ENCODE measurements at places on chromosomes 4 and X. TPM values are rescaled to one million over a fixed set of nuclear protein-coding genes. Genes with fewer than 3 reads are reported as not detected.

GRCh38 chr4:155891058-155891457, 12.4 kb upstream of the TDO2 start:
- H3K27ac ChIP-seq: no peak overlapping the region
- H3K4me3 ChIP-seq: no peak overlapping the region
- no peaks in the 10 kb centered on the region for H3K27me3 ChIP-seq
- H3K4me1 ChIP-seq: no peaks in the 10 kb centered on the region
- DNase-seq: no peak

The EDA gene
- total RNA-seq: 0.57 TPM

DNA sequence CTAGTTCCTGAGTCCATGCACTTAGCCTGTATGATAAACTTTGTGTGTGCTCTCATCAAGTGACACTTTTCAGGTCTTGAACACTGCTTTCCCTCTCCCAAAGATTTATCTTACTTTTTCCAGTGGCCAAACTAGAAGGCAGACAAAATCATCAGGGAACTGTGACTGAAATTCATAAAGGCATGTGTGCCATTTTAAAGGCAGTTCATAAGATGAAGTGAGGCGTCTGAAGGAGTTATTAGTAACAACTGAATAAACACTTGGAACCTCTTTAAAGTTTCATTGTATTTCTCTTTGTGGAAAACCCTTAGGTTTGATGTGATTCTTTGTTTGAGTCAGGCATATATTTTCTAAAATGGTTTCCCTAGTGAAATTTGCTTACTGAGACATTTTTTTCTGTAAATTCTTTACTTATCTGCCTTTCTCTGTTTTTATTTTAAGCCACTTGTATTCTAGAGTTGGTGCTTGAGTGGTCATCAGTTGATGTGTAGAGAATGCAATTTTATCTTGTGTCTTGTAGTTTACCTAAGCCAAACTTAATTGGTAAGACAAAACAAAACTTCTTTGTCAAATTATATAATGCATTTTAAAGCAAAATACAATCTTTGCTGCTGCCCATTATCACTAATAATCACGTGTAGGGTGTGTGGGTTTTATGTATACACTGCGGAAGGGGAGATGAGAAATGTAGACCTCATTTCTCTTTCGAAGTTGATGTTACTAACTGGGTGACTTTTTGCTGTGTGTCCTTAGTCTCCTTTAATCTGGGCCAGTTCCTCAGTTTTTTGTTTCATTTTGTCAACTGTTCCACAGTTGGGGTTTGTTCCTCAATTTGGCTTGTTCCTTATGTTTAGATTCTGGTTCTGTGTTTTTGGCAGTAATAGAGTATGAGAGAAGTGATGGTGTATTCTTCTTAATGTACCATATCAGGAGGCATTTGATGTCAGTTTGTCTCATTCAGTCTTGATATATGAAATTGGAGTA, 56.8 kb downstream of the RBPJ start:
- H3K4me1 ChIP-seq: peaks cover 60% of the 10 kb centered on the region
- DNase-seq: no peak
- H3K27me3 ChIP-seq: no peaks in the 10 kb centered on the region
- H3K4me3 ChIP-seq: peak overlapping the region; percentile 5

DNA sequence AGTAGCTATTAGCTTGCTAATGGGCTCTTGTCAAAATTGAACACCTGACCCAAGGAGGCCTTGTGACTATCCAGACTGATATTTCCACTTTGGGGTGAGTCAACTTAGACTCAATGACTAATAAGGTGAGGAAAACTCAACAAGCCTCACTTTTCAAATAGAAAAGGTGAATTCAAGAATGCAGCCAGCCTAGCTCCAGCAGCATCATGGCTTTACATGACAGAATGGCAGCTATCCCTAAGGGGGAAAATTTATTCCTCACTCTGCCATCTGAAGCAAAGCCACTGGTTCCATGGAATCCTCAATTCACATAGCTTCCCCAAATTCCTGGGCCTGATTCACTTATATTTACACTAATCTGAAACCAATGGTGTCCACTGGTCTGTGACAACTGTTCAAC, 29.1 kb upstream of the RAB9B start:
- H3K27me3 ChIP-seq: no peaks in the 10 kb centered on the region
- no peaks in the 10 kb centered on the region for H3K4me1 ChIP-seq
- no peak overlapping the region for H3K27ac ChIP-seq
- no peak overlapping the region for H3K4me3 ChIP-seq
- no peaks in the 10 kb centered on the region for H3K36me3 ChIP-seq
- no peak for DNase-seq

DNA sequence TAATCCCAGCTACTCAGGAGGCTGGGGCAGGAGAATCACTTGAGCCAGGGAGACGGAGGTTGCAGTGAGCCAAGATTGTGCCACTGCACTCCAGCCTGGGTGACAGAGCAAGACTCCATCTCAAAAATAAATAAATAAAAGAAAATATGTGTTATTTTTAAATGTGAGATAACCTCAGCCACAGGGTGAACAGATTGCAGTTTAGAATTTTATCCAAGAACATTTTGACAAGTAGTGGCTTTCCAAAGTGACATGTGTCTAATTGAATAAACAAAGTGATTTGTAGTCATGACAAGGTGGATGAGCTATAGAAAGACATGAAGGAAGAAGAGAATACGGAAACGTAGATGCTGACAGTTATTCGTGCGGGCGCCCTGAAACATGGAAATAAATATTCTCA, 176.1 kb downstream of the DCTD start:
- H3K4me3 ChIP-seq: no peak overlapping the region
- H3K27ac ChIP-seq: no peak overlapping the region
- no peaks in the 10 kb centered on the region for H3K27me3 ChIP-seq
- no peak for DNase-seq

DNA sequence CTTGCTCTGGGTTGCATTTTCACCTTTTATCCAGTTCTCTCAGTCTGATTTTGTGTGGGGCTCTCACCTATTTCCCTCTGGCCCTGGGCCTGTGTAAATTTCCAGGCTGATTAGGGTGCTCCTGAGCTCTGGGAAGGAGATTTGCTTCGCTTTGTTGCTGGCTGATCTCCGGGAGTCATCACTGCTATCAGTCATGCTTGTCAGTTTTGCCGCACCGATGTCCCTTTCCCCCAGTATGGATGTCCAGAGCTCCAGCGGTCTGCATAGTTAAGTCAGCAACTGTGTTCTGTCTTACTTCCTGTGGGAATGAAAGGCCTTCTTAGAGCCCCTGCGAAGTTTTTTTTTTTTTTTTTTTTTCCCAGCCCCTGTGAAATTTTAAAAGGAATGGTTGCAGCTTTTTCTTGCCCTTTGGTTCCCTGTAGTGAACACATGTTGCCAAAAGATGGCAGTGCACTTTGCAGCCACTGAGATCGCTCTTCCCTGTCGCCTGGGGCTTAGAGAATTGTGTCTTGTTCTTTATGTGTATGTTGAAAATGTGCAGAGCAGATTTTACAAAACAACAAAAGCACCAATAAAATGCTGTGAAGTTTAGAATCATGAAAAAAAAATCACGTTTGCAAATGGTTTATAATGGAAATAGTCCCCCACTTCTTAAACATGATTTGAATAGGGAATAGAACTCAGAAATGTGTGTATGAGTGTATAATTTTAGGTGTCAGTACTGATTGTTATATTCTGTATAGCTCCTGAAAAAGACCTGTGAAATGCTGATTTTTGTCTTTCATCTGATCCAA, 109.1 kb upstream of the SLC4A4 start:
- no peak for DNase-seq
- H3K27me3 ChIP-seq: peaks cover 9% of the 10 kb centered on the region
- H3K4me1 ChIP-seq: no peaks in the 10 kb centered on the region
- no peaks in the 10 kb centered on the region for H3K36me3 ChIP-seq
- H3K27ac ChIP-seq: no peak overlapping the region

The ERAS gene
- not detected for total RNA-seq

DNA sequence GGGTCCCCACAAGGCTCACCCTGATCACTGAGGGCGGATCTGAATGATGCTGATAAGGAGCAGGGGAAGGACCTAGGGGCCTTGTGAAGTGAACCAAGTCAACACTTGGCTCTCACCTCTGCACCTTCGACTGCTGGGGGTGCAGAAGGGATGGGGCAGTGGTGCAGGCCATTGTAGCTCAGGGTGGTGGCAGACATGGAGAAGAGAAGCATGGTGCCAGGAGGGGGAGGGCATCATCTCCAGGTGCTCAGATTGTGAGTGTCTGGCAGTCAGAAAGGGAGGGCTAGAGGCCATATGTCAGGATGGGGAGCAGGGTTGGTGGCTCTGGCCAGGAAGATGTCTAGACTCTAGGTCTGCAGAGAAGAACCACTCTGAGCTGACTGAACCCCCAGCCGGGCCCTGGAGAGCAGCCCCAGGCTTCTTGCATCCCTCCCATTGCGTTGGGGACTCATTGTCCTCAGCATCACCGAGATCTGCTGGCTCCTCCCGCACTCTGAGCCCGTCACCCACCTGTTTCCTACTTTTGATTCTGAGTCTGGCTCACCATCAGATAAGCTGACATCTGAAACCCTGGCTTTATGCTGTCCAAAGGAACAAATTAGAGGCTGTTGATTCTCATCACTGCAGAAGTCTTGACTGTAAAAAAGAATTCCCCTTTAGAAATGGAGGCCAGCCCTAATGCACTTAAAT, 3.8 kb downstream of the APLN start:
- peaks cover 24% of the 10 kb centered on the region for H3K27me3 ChIP-seq
- H3K36me3 ChIP-seq: no peaks in the 10 kb centered on the region
- H3K4me3 ChIP-seq: no peak overlapping the region
- H3K4me1 ChIP-seq: peaks cover 3% of the 10 kb centered on the region
- H3K27ac ChIP-seq: no peak overlapping the region

- peak overlapping the region; percentile 95 for H3K27ac ChIP-seq
- peak; percentile 41 for DNase-seq
- H3K36me3 ChIP-seq: peaks cover 32% of the 10 kb centered on the region
- peak overlapping the region; percentile 93 for H3K4me3 ChIP-seq
- H3K27me3 ChIP-seq: peaks cover 2% of the 10 kb centered on the region
- peaks cover 47% of the 10 kb centered on the region for H3K4me1 ChIP-seq
Measured at GRCh38 chr4:42655921-42656678, 805 bp downstream of the ATP8A1 start.

The GAGE2A gene
- total RNA-seq: not detected

- DNase-seq: no peak
- no peak overlapping the region for H3K27ac ChIP-seq
- no peak overlapping the region for H3K4me3 ChIP-seq
- peaks cover 25% of the 10 kb centered on the region for H3K4me1 ChIP-seq
- H3K27me3 ChIP-seq: no peaks in the 10 kb centered on the region
Measured at GRCh38 chrX:18961686-18962085, 22.2 kb downstream of the PHKA2 start.

DNA sequence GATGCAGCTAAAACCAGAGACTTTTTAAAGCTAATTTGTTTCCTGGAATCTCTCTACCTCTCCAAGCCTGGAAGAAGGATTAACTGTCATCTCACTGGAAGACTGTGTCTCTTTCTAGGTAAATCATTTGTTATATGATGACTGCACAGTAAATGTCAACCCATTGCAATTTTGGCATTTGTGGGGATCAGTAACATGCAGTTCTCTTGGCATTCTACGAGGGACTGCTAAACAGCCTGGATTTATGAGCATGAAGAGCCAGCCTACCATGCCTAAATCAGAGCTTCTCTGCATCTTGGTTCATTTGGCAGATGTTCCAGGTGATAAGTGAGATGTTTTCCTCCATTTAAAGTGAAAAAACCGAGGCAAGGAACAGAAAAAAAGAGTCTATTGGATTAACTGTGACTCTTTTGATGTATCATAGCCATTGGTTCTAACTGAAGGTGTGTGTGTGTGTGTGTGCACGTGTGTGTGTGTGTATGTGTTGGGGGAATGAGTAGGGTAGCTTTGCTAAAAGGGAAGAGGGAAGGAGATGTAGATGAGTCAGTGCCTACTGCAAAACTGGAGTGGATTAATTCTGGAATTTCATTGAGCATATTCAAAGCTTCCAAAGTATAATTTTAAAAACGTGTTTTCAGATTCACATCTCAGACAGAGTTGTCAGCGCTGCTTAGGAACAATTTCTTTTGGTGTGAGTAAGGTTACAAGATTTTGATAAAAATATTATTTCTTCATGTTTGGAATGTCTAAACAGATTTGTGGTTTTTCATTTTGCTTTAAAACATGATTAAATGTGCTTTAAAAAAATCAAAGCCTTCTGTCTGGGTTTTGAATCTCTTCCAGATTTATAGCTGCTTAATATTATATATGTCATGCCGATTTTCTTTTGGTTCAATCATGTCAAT, 123.2 kb upstream of the LNX1 start:
- peaks cover 5% of the 10 kb centered on the region for H3K27me3 ChIP-seq
- H3K36me3 ChIP-seq: no peaks in the 10 kb centered on the region
- DNase-seq: no peak

The SYN1 gene
- total RNA-seq: 0.21 TPM

- H3K27me3 ChIP-seq: peaks cover 9% of the 10 kb centered on the region
- H3K36me3 ChIP-seq: no peaks in the 10 kb centered on the region
- H3K4me1 ChIP-seq: no peaks in the 10 kb centered on the region
- H3K4me3 ChIP-seq: no peak overlapping the region
Measured at GRCh38 chr4:146916479-146917076, 29.1 kb downstream of the TTC29 start.

DNA sequence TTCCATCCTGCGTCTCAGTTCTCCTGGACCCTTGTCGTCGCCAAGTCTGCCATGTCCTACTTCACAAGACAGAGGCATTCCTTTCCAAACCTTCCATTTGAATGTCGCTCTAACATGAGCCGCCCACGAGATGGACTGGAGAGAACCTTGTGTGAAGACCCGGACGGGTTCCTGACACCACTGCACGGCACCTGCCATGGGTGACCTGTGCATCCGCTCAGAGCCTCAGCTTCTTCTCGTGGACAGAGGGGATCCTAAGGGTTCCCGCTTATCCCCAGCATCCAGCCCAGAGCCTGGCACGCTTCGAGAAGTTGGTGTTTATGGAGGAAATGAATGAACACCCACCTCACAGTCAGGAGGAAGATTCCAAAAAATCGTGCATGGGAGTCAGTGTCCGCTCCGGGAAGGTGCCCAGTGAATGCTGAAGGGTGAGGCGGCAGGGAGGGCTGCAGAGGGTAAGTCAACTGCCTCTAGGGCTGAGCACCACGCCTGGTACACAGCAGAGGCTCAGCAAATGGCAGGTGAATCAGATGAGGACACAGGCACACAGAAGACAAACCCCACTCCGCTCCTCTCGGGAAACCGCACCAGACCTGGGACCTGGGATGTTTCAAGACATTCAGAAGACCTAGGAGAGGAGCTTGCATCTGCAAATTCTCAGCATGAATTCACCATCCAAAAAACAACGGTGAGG, 52.6 kb downstream of the WFS1 start:
- no peaks in the 10 kb centered on the region for H3K36me3 ChIP-seq
- no peak for DNase-seq
- no peak overlapping the region for H3K27ac ChIP-seq
- peaks cover 26% of the 10 kb centered on the region for H3K27me3 ChIP-seq
- H3K4me3 ChIP-seq: no peak overlapping the region
- H3K4me1 ChIP-seq: peaks cover 4% of the 10 kb centered on the region

- peak overlapping the region; percentile 78 for H3K27ac ChIP-seq
- H3K4me3 ChIP-seq: peak overlapping the region; percentile 54
- H3K27me3 ChIP-seq: no peaks in the 10 kb centered on the region
- no peaks in the 10 kb centered on the region for H3K36me3 ChIP-seq
Measured at GRCh38 chr4:95155759-95156451, 392.9 kb downstream of the UNC5C start.
